ENCODE measurements at places on chromosomes 4 and X.

GRCh38 chr4:36320117-36320896, 38.9 kb downstream of the DTHD1 start:
- no peak for DNase-seq

DNA sequence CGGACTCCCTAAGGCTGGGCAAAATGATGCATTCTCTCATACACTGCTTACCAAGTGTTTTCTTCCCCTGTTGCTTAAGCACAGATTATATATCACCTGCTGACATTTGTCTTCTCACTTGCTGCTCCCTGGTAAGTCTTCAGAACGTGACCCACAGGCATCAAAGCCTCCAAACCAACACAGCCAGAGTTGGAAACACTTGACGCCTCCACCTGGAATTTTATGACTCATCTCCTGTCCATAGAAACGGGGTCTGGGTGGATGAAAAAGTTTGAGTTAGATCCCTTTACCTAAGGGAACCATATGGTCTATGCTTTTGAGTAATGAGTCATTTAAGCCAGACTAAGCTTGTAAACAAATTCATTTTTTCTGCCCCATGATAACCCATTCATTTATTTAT, 251.6 kb downstream of the USP46 start:
- DNase-seq, result no peak

DNA sequence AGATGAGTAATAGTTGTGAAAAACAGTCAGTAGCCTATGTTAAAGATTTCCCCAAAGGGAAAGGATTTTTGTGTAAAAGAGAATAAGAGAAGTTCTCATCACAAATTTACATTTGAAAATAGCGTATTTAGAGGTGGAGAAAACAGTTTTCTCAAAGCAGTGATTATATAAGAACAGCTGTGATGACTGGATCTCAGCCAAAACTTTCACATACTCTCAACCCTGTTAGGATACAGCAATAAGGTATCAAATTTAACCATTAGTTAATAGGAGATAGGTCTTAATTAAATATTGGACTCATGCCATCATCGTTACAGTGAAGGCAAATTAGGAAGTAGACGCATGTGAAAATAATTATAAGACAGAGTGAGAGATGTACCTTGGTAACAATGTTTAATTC, 622.7 kb downstream of the PCDH18 start:
- no peak for DNase-seq

GRCh38 chrX:14673764-14674163, 144.4 kb downstream of the GLRA2 start:
- peak; percentile 4 for DNase-seq

GRCh38 chrX:10098270-10098713, 58.5 kb upstream of the CLCN4 start:
- peak; percentile 32 for DNase-seq

- DNase-seq, result no peak
These were observed 16.1 kb upstream of the ATP8A1 start for GRCh38 chr4:42673082-42673425.

DNA sequence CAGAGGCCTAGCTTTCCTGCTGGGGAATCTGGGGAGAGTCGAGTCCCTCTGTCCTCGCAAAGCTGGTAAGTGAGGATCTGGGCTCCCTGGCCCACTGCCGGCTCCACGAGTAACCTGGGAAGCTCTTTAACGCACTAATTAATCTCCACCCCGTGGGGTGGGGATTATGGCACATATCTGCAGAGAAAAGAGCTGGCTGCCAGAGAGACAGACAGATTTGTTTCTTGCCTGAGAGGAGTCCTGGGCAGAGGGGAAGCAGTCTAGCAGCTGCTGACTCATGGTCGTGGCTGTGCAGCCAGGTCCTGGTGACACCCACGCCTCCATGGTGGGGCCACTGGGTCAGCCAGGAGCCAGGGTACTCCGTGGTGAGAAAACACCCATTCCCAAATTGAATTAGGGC, 14.0 kb downstream of the SORCS2 start:
- DNase-seq, result no peak

DNA sequence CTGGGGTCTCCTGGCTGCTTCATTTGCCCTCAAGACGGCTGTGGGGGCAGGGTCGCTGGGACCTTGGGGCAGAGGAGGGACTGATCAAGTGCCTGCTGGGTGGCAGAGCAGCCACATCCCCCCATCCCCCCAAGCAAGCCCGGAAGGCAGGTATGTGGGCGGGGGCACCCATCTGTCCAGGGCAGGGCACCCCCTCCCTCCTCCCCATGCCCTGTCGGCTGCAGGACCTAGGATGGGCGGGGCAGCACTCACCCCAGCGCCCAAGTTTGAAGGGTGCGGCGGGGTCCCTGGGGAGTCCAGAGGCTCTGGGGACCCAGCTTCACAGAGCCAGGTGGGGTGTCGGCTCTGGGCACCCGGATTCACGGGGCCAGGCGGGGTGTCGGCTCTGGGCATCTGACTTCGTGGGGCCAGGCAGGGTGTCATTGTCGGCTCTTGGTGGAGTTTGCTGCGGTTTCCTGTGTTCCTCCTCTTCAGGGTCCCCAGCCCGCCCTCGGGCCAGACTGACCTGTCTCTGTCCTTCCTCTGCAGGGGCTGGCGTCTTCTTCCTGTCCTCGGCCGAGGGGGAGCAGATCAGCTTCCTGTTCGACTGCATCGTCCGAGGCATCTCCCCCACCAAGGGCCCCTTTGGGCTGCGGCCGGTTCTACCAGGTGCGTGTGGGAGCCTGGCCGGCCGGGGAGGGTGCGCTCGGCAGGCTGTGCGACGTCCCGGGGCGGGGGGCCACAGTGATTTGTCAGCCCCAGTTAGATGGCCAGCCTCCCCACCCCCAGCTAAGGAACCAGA, 22.1 kb downstream of the DOK7 start:
- no peak for DNase-seq

- DNase-seq, result no peak
These were observed 32.8 kb upstream of the PTTG2 start for GRCh38 chr4:37927434-37927833.

DNA sequence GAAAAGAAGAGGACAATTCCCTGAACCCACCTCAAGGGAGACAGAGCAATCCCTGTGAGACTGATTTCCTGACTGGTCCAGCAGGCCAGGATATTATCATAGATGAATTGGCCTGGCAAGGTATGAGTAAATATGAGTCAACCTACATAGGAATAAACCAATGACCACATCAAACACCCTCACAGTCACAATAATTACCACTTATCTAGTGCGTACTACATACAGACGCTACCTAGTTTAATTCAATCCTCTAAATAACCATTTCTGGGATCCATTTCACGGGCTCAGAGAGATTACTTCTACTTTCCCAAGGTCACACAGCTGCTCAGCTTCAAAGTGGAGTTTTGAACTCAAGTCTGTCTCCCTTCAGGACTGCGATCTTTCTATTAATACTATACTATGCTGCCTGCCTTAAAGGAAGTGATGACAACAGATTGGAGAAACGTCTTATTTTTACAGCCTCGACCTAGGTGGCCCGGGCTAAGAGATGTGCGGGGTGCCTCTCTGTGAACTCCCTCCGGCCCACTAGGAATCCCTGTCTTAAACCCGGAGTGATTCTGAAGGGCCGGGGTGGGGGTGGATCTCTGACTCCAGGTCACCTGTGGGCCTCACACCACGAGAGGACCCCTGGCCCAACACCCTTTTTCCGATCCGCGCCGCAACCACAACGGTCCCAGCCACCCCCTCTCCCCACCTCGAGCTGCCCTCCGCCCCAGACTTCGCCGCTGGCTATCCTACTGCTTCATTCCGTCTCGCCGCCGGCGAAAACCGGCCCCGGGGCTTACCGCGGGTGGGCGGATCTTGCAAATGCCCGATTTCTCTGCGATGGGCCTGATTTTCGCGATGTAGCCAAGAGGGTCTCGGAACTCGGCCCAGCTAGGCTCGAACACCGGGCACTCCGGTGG, 800 bp downstream of the KDM5C start:
- no peak for DNase-seq

GRCh38 chr4:70488748-70489147, 16.8 kb downstream of the MUC7 start:
- DNase-seq, result no peak

GRCh38 chr4:126241634-126242033, 926.9 kb downstream of the FAT4 start:
- DNase-seq, result no peak

GRCh38 chrX:12363216-12363615, 224.9 kb downstream of the FRMPD4 start:
- no peak for DNase-seq

GRCh38 chr4:179195887-179196286, 1753.7 kb upstream of the AGA start:
- no peak for DNase-seq
